ENCODE measurements at places on chromosomes 3 and 15. TPM values are rescaled to one million over a fixed set of nuclear protein-coding genes. Genes with fewer than 3 reads are reported as not detected.
A peak's percentile ranks its signal among the peaks of the same experiment; 100 is the strongest.

DNA sequence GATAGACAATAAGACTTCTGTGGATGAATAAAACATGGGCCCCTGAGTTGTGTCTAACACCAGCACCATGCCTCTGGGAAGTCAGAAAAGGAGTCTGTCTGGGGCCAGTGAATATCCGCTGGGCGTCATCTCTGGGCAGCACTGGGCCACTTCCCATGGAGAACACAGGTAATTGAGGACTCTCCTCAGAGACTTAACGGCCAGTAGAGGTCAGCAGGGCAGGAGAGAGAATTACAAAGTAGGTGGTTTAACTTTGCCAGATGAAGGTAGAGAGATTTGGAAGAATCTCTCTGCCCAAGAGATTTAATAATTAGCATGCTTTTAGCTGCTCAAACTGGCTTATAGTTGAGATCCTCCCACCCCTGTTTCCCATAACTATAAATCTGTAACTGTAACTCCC is 65.7 kb downstream of the OCA2 start:
- no peaks in the 10 kb centered on the region for H3K4me1 ChIP-seq
- H3K36me3 ChIP-seq, result no peaks in the 10 kb centered on the region
- H3K27ac ChIP-seq, result no peak overlapping the region
- DNase-seq, result no peak

GRCh38 chr15:39627451-39628143 is 46.7 kb downstream of the THBS1 start:
- H3K36me3 ChIP-seq, result no peaks in the 10 kb centered on the region
- no peak for DNase-seq
- no peak overlapping the region for H3K4me3 ChIP-seq
- H3K27me3 ChIP-seq, result no peaks in the 10 kb centered on the region

DNA sequence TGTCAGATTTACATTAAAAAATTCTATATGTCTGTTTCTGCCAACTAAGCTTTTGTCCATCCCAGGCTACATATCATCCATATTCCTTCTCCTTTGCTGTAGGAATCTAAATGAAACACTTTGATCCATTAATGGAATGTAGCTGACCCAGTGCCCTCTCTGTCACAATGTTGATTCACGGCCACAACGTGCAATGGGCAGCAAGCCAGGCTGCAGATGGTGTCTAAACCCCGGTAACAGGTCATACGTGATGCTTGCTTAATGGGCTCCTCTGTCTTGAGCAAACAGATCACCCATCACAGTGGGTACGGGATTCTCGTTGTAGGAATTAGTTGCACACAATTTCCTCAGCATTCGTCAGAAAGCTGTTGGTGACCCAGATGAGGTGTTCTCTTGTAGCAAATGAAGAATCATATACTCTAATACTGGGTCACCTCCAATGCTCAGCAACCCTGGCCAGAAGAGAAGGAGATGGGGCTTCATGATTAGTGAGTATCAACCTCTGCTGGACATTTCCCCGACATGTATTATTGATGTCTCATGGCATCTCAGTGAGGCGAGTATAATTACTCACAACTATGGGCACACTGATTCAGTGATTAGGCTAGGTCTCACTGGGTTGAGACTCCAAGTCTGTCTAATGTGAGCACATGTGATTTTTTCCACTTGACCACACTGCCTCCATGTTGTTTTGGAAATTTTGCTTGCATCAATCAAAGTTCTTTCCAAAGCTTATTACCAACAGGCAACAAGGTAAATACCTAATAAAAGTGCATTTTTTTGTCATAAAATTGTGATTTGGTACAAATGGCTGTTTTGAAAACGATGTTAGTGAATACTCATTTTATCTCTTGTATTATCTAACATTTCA is 12.9 kb upstream of the DCBLD2 start:
- no peaks in the 10 kb centered on the region for H3K27me3 ChIP-seq
- H3K4me1 ChIP-seq, result peaks cover 34% of the 10 kb centered on the region
- peak; percentile 93 for DNase-seq
- H3K36me3 ChIP-seq, result no peaks in the 10 kb centered on the region

DNA sequence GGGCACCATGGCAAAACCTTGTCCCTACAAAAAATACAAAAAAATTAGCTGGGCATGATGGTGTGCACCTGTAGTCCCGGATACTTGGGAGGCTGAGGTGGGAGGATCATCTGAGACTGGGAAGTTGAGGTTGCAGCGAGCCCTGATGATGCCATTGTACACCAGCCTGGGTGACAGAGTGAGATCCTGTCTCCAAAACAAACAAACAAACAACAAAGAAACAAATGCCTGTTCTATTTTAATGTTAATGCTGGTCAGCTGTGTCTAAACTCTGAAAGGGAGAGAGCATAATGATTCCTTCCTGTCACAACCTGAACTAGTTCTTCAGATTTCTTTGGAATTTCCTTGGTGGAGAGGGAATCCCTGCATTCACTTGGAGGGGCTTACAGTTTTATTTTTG is 413.0 kb upstream of the TBL1XR1 start:
- peaks cover 36% of the 10 kb centered on the region for H3K4me1 ChIP-seq
- no peaks in the 10 kb centered on the region for H3K27me3 ChIP-seq
- no peak overlapping the region for H3K4me3 ChIP-seq
- H3K36me3 ChIP-seq, result no peaks in the 10 kb centered on the region
- H3K27ac ChIP-seq, result no peak overlapping the region
- DNase-seq, result no peak

GRCh38 chr3:94524102-94524919 is 461.4 kb downstream of the NSUN3 start:
- no peak overlapping the region for H3K27ac ChIP-seq
- no peak for DNase-seq
- H3K4me3 ChIP-seq, result no peak overlapping the region

GRCh38 chr3:2851835-2852234 is 258.3 kb downstream of the IL5RA start:
- no peaks in the 10 kb centered on the region for H3K4me1 ChIP-seq
- DNase-seq, result no peak
- no peak overlapping the region for H3K27ac ChIP-seq
- H3K36me3 ChIP-seq, result no peaks in the 10 kb centered on the region

DNA sequence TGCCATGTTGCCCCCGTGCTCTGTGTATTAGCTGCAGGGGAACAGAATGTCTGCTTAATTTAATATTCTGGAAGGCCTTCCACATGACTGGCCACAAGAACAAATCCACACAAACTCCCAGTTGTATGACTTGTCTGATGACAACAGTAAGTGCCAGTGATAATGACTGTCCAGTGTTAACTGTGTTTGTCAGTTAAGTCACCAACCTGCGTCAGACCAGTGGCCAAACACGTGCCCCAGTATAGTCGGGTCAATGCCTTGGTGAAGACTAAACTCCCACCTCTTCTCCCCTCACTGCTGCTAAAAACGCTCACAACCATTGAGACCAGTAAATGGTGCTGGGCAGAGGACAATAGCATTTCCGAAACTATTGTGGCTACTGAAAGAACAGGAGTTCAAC is 9.8 kb upstream of the ATP13A5 start:
- H3K27me3 ChIP-seq, result peaks cover 57% of the 10 kb centered on the region
- no peaks in the 10 kb centered on the region for H3K36me3 ChIP-seq
- no peak for DNase-seq
- no peak overlapping the region for H3K27ac ChIP-seq

DNA sequence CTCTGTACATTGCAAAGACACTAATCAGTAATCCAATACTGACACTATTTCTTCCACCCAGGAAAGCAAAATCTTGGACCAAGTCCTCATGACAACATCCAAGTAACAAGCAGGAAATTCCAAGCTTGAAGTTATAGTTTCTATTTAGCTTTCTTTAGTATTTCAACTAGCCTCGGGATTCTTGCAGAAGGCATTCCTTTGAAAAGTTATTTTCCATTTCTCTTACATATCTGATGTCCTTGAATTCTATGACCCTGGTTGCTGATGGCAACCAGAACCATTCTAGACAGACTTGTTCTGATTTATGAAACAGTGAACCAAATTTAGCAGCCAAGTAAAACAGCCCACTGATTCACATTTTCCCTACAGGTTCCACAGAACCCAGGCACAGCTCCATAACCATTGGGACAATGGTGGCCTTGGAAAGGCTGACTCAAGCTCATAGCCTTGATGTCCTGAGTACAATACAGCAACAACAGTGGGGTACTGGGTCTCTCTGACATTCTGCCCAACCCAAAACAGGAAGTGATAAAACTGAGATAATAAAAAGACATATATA is 26.5 kb downstream of the P3H2 start:
- no peak overlapping the region for H3K4me3 ChIP-seq
- peaks cover 10% of the 10 kb centered on the region for H3K4me1 ChIP-seq
- no peak overlapping the region for H3K27ac ChIP-seq
- DNase-seq, result no peak
- H3K36me3 ChIP-seq, result no peaks in the 10 kb centered on the region

GRCh38 chr3:11662392-11662990 is 18.8 kb upstream of the VGLL4 start:
- no peaks in the 10 kb centered on the region for H3K36me3 ChIP-seq
- DNase-seq, result peak; percentile 71
- no peak overlapping the region for H3K4me3 ChIP-seq
- peaks cover 14% of the 10 kb centered on the region for H3K4me1 ChIP-seq

- no peak overlapping the region for H3K27ac ChIP-seq
- H3K4me1 ChIP-seq, result no peaks in the 10 kb centered on the region
- H3K4me3 ChIP-seq, result no peak overlapping the region
- H3K27me3 ChIP-seq, result no peaks in the 10 kb centered on the region
Observed at GRCh38 chr3:1423566-1424089, 330.8 kb downstream of the CNTN6 start.

- no peak overlapping the region for H3K27ac ChIP-seq
- no peaks in the 10 kb centered on the region for H3K36me3 ChIP-seq
- no peaks in the 10 kb centered on the region for H3K4me1 ChIP-seq
- DNase-seq, result peak; percentile 59
- no peak overlapping the region for H3K4me3 ChIP-seq
Observed at GRCh38 chr3:10380906-10381305, 60.0 kb upstream of the SEC13 start.

- no peaks in the 10 kb centered on the region for H3K27me3 ChIP-seq
- H3K36me3 ChIP-seq, result no peaks in the 10 kb centered on the region
- H3K4me1 ChIP-seq, result no peaks in the 10 kb centered on the region
- H3K4me3 ChIP-seq, result no peak overlapping the region
- no peak overlapping the region for H3K27ac ChIP-seq
Observed at GRCh38 chr15:57102858-57103257, 184.4 kb downstream of the TCF12 start.

GRCh38 chr15:40762919-40763800 is 708 bp upstream of the GCHFR start:
- no peaks in the 10 kb centered on the region for H3K36me3 ChIP-seq
- peaks cover 33% of the 10 kb centered on the region for H3K4me1 ChIP-seq
- peak overlapping the region; percentile 63 for H3K4me3 ChIP-seq
- DNase-seq, result peak; percentile 75
- no peaks in the 10 kb centered on the region for H3K27me3 ChIP-seq

DNA sequence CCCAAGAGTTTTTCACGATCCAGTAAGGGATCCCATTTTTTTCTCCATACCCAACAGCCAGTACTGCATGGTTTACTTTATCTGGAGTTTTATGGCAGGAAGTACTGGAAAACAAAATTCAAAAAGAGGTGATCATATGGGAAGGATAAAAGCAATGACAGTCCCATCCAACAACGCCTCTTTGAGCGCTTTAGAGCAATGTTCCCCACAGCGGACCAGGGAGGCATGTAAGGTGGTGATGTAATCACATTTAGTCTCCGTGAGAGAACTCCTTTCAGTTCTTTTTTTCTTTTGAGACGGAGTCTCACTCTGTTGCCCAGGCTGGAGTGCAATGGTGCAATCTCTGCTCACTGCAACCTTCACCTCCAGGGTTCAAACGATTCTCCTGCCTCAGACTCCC is 21.8 kb downstream of the CTSH start:
- H3K36me3 ChIP-seq, result no peaks in the 10 kb centered on the region
- no peak overlapping the region for H3K27ac ChIP-seq
- no peak overlapping the region for H3K4me3 ChIP-seq
- H3K27me3 ChIP-seq, result no peaks in the 10 kb centered on the region
- H3K4me1 ChIP-seq, result no peaks in the 10 kb centered on the region
- DNase-seq, result no peak

- DNase-seq, result peak; percentile 36
- peaks cover 12% of the 10 kb centered on the region for H3K36me3 ChIP-seq
- no peaks in the 10 kb centered on the region for H3K27me3 ChIP-seq
- H3K4me3 ChIP-seq, result no peak overlapping the region
Observed at GRCh38 chr3:120705884-120706582, 24.0 kb upstream of the HGD start.

DNA sequence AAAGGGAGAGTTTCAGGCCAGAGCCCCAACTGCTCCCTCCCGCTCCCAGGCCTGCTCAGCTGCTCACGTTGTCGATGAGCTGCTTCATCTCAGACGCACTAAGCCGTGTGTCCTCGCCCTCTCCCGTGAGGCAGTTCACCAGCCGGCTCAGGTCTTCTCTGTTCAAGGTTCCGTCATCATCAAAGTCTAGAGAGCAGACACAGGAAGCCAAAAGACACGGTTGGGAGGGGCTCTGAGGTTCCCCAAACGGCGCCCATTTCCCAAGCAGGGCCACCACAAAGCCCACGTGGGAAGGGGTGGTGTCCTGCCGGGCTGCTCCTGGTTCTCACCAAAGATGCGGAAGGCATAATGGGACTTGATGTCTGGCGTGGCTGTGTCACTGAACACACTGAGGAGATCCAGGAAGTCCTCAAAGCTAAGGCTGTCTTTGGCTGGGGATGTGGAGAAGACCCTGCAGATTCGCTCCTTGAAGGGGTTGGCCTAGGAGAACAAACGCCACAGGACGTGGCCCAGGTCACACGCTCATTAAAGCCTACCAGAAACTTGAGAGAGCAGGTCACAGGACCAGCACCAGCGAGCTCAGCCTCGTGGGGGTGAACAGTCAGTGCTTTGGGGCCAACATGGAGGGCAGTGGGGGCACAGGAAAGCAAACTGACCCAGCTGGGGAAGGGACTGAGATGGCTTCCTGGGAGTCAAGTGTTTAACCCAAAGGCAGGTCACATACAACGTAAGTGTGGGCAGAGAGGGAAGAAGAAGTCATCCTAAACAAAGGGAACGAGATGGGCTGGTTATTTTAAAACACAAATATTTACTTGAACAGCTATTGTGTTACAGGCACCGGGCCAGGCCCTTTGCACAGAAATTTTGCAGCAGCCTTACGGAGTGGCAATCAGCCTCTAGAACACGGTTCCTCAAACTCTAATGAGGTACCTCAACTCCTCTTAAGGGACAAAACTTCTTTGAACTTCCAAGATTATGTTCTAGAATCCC is 2.4 kb downstream of the CIB1 start:
- H3K4me1 ChIP-seq, result peaks cover 27% of the 10 kb centered on the region
- peak; percentile 47 for DNase-seq
- peaks cover 36% of the 10 kb centered on the region for H3K36me3 ChIP-seq
- H3K27me3 ChIP-seq, result no peaks in the 10 kb centered on the region
- peak overlapping the region; percentile 89 for H3K27ac ChIP-seq

- no peaks in the 10 kb centered on the region for H3K27me3 ChIP-seq
- peak; percentile 77 for DNase-seq
- H3K36me3 ChIP-seq, result no peaks in the 10 kb centered on the region
- no peak overlapping the region for H3K4me3 ChIP-seq
- H3K27ac ChIP-seq, result peak overlapping the region; percentile 63
Observed at GRCh38 chr3:138468886-138469285, 34.5 kb downstream of the ESYT3 start.

Gene PAK6
- total RNA-seq, result 30.4 TPM

Gene TIMP4
- total RNA-seq, result 7.3 TPM

Gene AGTR1
- 0.15 TPM for total RNA-seq

Gene FES
- total RNA-seq, result 11.5 TPM

Gene TF
- not detected for total RNA-seq

Gene ISL2
- 6.3 TPM for total RNA-seq

Gene PPP1R14D
- total RNA-seq, result 0.33 TPM
